ENCODE measurements at places on chromosomes 5 and 9. TPM values are rescaled to one million over a fixed set of nuclear protein-coding genes. Genes with fewer than 3 reads are reported as not detected.

- no peak for DNase-seq
Observed at GRCh38 chr5:39816866-39817265, 392.1 kb upstream of the DAB2 start.

- DNase-seq: no peak
Observed at GRCh38 chr9:109458453-109459211, 39.5 kb downstream of the PTPN3 start.

GRCh38 chr9:515665-516064 lies 301.0 kb downstream of the DOCK8 start:
- DNase-seq: no peak

DNA sequence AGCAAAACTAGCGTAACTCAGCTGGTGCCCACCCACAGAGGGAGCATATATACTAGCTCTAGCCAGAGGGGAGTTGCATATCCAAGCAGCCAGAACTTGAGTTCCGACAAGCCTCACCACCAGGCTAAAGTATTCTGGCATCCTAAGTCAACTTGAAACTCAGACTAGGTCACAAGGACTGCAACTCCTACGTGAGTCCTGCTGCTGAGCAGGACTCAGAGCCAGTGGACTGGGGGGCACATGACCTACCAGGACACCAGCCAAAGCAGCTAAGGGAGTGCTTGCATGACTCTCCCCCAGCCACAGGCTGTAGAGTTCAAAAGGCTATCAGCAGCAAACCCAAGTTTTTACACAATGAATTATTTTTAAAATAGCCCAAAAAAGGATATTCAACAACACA lies 26.1 kb downstream of the SPDL1 start:
- no peak for DNase-seq

DNA sequence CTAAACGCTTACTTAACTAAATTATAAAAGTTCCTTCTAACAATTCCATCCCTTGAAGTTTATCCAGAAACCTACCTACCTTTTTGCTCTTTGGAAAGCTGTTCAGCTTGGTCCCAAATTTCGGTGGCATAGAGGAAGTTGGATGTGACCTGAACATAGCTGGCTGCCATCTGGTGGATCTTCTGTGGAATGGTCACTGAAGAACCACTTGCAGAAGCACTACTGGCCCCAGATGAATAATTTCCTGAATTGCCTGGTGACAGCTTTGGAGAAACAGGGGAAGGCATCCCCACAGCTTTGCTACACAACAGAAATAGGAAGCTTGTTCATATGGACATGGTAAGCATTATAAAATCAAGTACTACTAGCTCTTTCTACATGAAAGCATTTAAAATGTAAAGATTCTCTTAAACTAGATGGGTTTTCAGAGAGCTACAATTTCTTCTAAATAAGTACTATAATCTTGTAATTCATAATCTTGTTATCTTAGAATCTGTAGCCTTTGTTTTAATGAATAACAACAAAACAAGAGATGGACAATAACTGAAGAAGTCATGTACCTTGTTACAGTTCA lies 9.9 kb downstream of the LEAP2 start:
- no peak for DNase-seq

PCDHB3 gene
- 2.0 TPM for total RNA-seq

NEUROG1 gene
- not detected for total RNA-seq

TMEM167A gene
- 49.7 TPM for total RNA-seq

DNA sequence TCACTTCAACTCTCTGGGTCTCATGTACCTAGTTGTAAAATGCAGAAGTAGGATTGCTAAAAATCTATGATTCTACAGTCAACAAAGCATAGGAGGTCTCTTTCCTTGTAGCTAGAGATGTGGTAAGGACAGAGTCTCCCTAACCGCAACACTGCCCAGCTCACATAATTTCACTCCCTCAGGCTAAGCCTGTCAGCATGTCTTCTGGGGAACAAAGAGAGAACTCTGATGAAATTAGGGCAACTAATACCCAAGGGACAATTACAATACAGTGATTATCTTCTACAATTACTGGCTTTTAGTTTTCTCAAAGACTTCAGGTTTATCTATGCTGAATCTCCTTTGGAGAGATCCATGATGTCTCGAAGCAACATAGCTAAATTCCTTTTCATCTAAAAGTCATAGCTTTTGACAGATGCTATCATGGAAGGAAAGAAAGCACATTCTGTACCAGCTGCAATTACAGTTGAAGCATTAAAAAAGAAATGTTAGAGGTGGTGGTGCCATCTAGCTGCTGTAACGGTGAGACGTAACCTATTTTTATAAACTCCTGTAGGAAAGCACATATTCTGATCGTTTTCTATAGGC lies 141.1 kb upstream of the TARS1 start:
- no peak for DNase-seq

PRR16 gene
- total RNA-seq: 1.9 TPM

DNA sequence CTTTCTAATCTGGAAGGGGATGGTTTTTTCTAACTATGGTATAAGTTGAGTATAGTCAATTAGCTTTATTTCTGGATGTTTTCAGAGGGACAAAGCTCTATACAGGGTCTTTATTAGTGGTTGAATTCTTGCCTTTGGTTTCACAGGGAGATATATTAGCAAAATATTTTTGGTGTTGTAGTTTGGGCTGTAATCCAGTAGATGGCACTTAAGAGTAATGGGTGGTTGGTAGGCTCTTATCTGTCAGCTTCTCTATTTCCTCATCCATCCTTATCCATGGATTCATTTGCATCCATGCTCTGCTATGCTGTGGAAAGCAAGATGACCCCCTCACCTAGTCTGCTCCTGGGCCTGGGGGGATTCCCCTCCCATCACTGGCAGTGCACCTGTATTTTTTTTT lies 363.6 kb upstream of the CYLC2 start:
- no peak for DNase-seq

SHOC1 gene
- total RNA-seq: not detected

PTPN3 gene
- 14.6 TPM for total RNA-seq

ORM2 gene
- total RNA-seq: not detected

RAI14 gene
- 19.9 TPM for total RNA-seq

GABRA1 gene
- total RNA-seq: not detected

GRCh38 chr5:96509721-96510350 lies 76.8 kb upstream of the PCSK1 start:
- no peak for DNase-seq

- no peak for DNase-seq
Observed at GRCh38 chr9:109498195-109499092, at the start of gene PTPN3. Gene PTPN3 (minus strand): TSS chr9:109498307. CDS start chr9:109463434, 34,873 bp downstream.

IL31RA gene
- not detected for total RNA-seq

GRCh38 chr5:137310051-137310730 lies 188.9 kb downstream of the SPOCK1 start:
- no peak for DNase-seq

GRCh38 chr5:179747811-179748210 lies 15.2 kb downstream of the MAML1 start:
- no peak for DNase-seq

DNA sequence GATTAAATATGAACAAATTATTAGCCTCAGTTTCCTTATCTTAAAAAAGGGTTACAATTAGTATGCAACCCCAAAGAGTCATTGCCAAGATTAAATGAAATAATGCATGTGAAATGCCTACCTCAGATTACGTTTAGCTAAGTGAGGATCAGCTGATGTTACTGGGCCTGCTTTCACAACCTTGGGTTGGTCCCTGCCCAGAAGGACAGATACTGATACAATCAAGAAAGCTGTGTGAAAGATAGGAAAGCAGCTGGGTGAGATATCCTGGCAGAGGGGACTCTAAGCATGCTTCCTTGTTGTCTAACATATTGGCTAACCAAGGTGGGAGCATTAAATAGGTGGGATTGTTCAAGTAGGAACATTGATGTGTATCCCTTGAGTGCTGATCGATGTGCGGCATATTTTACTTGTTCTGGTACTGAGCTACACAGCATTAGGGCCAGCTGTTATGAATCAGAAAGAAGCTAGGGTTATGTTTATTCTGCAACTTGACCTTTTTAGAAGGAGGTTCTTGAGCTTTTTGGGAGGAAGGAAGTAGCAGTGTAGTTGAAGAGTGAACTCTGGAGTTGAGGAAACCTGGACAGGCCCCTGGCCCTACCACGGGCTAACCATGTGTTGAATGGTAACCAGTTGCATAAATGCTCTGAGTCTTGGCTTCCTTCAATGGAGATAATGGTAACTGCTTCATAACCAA lies 28.9 kb downstream of the SNX24 start:
- no peak for DNase-seq

FRMD3 gene
- total RNA-seq: 47.1 TPM

DNA sequence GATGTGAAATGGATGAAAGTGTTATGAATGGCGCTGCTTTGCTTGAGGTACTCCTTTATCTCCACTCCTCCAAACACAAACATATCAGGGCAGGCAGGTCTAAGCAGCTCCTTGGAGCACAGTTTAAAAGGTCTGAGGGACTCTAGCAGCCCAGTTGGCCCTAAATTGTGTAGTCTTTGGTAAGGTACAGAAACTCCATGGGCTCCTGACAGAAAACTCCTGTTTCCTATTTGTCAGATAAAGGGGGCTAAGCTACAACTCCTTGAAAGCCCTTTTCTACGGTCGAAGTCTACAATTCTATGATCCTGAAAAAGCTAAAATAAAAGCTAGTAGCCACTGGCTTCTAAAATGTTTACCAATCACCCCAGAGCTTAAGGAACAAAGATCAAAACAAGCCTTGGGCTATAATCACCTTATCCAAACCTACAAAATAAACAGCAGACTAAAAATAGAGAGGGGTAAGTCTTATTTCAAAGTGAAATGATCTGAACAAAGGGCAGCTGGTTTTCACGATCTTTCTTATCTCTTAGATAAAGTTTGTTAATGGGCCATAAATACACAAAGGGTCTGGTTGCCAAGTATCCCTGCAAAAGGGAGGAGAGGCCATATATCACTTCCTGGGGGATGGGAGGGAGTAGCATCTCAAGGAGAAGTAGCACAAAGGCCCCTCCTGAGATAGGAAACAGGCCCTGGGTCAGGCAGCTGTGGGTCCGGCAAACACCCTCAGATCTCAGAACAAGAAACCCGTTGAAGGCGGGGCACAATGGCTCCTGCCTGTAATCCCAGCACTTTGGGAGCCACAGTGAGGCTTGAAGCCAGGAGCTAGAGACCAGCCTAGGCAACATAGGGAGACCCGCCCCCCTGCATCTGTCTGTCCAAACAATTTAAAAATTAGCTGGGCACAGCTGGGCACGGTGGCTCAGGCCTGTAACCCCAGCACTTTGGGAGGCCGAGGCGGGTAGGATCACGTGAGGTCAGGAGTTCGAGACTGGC lies 28.3 kb upstream of the DENND4C start:
- no peak for DNase-seq

DNA sequence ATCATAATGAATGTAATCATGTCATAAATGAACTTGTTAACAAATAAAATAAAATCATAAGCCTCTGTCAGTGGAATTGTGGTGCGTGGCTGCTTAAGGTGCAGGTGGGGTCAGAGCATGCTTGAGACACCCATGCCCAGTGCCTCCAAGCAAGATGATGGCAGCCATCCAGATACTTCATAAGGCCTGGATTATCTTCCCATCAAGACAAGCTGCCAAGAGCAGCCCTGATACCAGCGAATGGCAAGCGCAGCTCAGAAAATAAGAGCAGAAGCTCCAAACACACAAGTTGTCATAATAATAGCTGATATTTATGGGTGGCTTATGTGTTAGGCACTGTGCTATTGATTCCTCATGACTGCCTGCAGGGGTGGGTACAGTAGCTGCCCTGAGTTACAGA lies 21.8 kb upstream of the LMX1B start:
- DNase-seq: no peak

DNA sequence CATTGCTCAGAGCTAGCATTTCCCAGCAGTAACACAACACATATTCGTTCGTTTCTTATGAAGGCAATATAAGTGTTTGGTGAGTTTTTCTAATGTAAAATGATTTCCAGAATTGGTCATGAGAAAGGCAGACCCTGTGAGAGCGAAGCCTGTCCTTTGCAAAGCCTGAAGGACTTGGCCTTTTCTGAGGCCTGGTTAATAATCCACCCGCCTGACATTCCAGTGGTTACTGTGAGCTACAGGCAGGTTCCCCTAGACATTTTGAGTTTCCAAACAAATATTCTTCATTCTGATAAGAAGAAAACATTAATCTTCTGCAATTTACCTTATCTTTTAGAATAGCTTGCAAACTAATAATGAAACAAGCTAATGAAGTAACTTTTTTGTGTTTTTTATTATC lies 38.0 kb downstream of the ADAMTS16 start:
- no peak for DNase-seq

RNF183 gene
- total RNA-seq: not detected

SH3PXD2B gene
- 44.8 TPM for total RNA-seq

DNA sequence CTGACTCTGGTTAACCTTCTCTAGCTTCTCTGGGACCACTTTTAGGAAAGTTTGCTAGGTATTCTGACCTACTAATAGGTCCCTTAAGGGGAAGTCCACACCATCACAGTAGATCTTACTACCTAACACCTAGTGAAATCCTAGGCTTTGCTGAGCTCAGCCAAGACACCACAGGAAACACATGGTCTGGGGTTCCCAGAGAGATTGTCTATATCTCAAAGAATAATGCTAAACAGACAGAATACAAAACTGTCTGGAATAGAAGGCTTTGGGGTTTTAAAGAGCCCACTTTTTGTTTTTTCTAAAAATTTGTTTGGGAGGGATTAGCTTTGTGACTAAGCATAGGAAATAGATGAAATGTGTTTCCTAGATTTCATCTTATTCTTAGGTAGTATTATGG lies 395.1 kb downstream of the ARHGEF28 start:
- no peak for DNase-seq

DNA sequence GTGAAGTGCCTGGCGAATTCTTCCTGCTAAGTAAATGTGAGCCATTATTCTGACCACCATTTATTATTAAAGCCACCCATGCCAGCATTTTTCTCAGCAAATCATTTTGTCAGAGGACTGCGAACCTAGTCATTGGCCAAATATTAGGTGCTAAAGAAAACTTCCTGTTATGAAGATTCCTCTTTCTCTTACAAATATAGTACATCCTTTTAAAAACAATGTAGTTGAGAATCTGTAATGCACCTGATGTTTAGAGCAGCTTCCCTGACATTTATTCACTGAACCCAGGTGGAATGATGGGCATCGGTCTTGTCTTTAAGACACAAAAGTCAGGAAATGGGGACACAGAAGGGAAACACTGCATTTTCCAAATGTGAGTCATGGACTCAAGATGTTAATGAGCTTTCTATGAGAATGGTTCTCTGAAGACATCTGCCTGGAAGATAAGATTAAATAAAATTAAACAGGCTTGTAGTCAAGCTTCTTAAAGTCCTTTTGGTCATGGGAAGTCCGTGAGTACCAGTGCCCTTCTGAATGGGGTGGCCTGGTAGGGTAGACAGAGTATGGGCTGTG lies 290.6 kb downstream of the FBXL7 start:
- DNase-seq: no peak

GRCh38 chr5:173735691-173736090 lies 119.2 kb upstream of the BOD1 start:
- DNase-seq: no peak

DNA sequence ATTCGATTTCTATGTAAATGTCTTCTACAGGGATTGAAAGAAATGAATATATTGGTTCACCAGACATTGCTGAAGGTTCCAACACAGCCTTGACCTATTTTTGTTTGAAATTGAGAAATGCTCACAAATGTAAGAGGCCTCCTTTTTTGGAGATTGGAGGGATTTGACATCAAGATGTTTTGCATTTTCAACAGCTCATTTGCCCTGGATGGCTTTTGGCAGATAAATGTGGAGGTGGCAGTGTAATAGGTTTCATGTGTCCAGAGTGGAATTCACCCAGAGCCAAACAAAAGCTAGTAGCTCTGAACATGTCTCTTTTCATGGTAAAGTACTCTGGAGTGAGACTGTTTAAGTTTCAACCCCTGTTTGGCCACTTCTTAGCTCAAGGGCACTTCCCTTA lies 77.3 kb downstream of the PALM2AKAP2 start:
- no peak for DNase-seq

GRCh38 chr5:2158109-2158508 lies 275.4 kb upstream of the IRX4 start:
- DNase-seq: no peak
